Small intestine (tissue), 16 donors: ENCODE measurements at places on chromosomes 5 and 9. TPM values are rescaled to one million over a fixed set of nuclear protein-coding genes. Genes with fewer than 3 reads are reported as not detected.

PCDHGB3 gene
- 0.43 TPM for polyA plus RNA-seq

C9orf50 gene
- not detected for polyA plus RNA-seq

SPIN1 gene
- 23.8 TPM for polyA plus RNA-seq

GPR151 gene
- not detected for polyA plus RNA-seq

TPRN gene
- 98.4 TPM for polyA plus RNA-seq

LCN10 gene
- polyA plus RNA-seq = 4.7 TPM

FRMPD1 gene
- not detected for polyA plus RNA-seq

PTGES gene
- 8.4 TPM for polyA plus RNA-seq

ADGRV1 gene
- 2.6 TPM for polyA plus RNA-seq

FAM81B gene
- polyA plus RNA-seq = 0.15 TPM

HAVCR2 gene
- 3.0 TPM for polyA plus RNA-seq
